Astrocyte (in vitro differentiated cells and primary cell): ENCODE measurements at places on chromosomes 6 and 20. TPM values are rescaled to one million over a fixed set of nuclear protein-coding genes. Genes with fewer than 3 reads are reported as not detected.
A peak's percentile ranks its signal among the peaks of the same experiment; 100 is the strongest.

The SYCP2 gene
- total RNA-seq, result 0.27 and 0.72 TPM in 2 replicates

The RSPH3 gene
- 10.2 and 10.5 TPM in 2 replicates for total RNA-seq

The RRAGD gene
- 3.8 and 5.2 TPM in 2 replicates for total RNA-seq

The MLN gene
- not detected in 2 replicates for total RNA-seq

The L3MBTL1 gene
- total RNA-seq, result 8.4 and 13.0 TPM in 2 replicates

The CALHM4 gene
- 0.20 TPM in 1 of 2 replicates, not detected in the other for total RNA-seq

The GGT7 gene
- 15.6 and 17.3 TPM in 2 replicates for total RNA-seq

The HLA-DRB1 gene
- 0.93 and 1.5 TPM in 2 replicates for total RNA-seq

- DNase-seq, result no peak
These were observed 113.3 kb downstream of the TCP11 start for GRCh38 chr6:35027807-35028206.

GRCh38 chr6:133026705-133027104, 212.3 kb downstream of the RPS12 start:
- no peak for DNase-seq

- DNase-seq, result peak; percentile 23
These were observed 339.6 kb upstream of the CITED2 start for GRCh38 chr6:139713900-139714506.

DNA sequence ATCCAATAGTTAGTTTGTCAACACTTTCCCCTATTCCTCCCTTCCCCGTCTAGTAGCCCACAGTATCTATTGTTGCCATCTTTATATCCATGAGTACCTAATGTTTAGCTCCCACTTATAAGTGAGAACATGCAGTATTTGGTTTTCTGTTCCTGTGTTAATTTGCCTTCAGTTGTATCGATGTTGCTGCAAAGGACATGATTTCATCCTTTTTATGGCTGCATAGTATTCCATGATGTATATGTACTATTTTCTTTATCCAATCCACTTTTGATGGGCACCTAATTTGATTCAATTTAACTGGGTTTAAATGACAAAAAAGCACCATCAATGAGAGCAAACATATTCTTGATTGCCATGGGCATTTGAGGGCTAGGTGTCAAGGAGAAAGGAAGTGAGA, 321.5 kb upstream of the TBX18 start:
- no peak for DNase-seq

- DNase-seq, result no peak
These were observed 63.7 kb upstream of the COL21A1 start for GRCh38 chr6:56311061-56311460.

- peak; percentile 85 for DNase-seq
These were observed 361.6 kb upstream of the MARCKS start for GRCh38 chr6:113495521-113495920.

DNA sequence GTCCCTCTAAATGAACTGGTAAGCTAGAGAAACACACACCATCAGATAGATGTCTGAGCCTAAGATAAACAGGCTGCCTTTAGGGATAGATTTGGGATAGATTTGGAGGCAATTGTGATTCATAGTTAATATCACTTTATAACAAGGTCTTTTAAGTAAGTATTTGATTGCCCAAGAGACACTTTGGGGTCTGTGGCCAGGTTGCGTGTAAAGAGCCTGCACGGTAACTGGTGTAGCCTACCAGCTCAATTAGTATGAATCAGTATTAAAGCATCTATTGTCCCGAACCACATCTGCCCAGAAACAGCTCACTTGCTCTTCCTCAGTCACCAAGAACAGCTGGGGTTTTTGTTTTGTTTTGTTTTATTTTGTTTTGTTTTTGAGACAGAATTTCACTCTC, 193.3 kb downstream of the SASH1 start:
- peak; percentile 81 for DNase-seq
